NCI-H1694 (cell line): ENCODE measurements at places on chromosomes 1 and 21.

DNA sequence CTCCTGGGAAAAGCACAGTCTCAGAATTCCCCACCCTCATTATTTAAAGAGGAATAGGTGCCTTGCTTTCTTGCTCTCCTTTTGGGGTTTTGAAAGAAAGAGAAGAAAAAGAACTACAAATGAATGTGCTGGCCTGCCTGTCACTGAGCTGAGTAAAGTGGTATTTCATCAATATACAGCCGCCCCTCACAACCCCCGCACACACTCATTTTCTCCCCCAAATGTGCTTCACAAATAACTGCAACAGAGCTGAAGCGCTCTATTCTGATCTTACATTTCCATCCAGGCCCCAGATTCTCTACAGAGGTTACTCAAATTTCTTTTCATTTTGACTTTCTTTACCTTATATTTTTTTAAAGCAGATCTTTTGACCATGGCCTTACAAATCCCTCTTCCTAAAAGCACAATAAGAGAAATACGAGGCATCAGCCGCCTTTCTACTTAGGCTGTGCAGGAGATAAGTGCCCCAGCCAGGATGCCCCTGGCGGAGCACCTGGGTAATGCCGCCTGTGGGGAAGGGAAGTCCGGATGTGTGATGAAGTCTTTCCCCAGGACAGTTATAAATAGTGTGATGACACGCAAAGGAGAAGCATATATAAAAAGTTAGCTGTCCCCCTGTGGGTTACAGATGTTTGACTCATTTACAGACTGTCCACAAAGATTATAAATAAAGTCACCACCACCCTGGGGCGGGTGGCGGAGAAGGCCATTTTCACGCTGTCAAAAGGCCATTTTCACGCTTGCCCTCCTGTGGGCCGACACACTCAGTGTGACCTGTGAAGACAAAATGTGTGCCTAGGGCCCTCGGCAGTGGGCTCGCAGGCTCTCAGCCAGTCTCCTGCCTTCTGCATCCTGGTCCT is 6.5 kb downstream of the KCNN3 start:
- peak; percentile 85 for DNase-seq

- DNase-seq, result no peak
Measured at GRCh38 chr1:242057745-242058115, 58.8 kb upstream of the MAP1LC3C start.

GRCh38 chr1:214515544-214516433 is 35.6 kb downstream of the PTPN14 start:
- no peak for DNase-seq

DNA sequence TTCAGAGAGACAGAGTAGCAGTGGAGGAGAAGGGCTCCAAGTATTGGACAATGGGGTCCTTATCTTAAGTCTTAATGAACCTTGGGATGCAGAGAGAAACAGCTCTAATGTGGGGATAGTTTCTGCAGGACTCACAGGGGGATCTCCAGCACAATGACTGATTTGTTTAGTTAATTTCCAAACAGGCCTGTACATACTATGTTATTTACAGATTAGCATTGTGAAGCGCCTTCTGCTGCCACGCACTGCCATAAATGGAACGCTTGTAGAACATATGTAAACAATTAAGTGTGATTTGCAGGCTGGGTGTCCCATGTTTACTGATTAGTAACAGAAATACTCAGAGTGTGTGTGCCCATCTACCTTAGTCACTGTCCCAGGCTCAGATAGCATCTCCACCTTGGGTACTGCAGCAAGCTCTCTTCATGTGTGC is 56.1 kb downstream of the NTPCR start:
- no peak for DNase-seq

DNA sequence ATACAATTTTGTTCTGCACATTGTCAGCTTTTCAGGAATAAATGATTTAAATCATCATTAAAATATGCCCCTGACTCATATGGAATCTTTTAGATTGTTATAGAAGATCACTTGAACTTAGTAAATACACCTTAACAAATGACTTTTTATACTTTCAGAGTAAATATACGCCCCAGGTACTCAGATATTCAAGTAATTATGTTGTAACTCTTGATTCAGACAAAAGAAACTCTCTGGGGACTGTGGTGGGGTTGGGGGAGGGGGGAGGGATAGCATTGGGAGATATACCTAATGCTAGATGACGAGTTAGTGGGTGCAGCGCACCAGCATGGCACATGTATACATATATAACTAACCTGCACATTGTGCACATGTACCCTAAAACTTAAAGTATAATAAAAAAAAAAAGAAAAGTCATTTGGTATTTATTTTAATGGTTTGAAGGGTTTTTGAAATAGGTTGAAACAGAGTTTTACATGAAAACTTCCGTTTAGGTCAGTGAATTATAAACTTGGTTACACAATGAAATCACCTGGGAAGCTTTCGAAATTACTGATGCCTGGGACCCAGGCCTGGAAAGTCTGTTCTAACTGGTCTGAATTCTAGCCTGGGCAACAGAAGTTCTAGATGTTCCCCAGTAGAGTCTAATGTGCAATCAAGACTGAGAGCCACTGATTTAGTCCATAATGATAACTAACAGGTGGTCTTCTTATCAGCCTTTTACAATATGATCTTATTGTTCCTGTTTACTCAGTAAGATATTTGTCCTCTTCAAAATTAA is 320.5 kb upstream of the NR5A2 start:
- DNase-seq, result no peak

DNA sequence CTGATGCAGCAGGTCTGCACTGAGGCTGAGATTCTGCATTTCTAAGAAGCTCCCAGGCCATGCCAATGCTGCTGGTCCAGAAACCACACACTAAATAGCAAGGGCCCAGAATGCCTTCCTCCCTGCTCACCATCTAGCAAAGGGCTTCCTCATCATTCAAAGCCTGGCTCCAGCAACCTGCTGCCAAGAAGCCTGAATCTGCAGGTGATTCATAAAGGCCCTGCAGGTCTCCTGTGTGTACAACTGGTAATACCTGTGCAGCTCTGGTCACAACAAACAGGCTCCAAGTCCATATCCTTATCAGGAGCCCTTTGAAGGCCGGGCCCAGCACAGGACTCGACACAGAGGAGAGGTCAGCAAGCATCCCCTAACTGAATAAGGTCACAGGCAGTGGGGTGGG is 26.7 kb downstream of the GLIS1 start:
- DNase-seq, result no peak

- no peak for DNase-seq
Measured at GRCh38 chr1:236753964-236754363, 41.1 kb upstream of the MTR start.
